Stimulated activated CD4-positive, alpha-beta T cell treated with anti-CD3 and anti-CD28 coated beads, Interleukin-15, amount 100 ng/mL, for 1 hour (primary cell): ENCODE measurements at places on chromosomes 16 and 17.

DNA sequence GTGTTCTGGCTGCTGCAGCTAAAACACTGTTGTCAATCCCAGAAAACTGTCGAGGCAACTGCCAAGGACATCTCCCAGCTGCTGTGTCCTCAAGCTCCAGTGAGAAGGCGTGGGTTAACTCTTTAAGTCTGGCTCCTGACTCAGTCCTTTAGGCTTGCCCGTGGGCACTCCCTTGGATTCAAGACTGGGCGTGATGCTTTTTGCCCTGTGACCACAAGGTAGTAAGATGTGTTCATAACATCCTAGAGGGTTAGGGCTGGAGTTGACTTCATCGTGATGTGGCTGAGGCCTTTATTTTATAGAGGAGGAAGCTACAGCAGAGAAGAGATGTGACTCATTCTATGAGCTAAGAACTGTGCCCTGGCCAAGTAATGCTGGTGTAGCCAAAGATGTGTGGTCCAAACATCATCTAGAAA is 50.9 kb upstream of the TEKT3 start:
- no peak for DNase-seq

GRCh38 chr16:1877804-1878203 is 5.8 kb upstream of the MEIOB start:
- DNase-seq = no peak

DNA sequence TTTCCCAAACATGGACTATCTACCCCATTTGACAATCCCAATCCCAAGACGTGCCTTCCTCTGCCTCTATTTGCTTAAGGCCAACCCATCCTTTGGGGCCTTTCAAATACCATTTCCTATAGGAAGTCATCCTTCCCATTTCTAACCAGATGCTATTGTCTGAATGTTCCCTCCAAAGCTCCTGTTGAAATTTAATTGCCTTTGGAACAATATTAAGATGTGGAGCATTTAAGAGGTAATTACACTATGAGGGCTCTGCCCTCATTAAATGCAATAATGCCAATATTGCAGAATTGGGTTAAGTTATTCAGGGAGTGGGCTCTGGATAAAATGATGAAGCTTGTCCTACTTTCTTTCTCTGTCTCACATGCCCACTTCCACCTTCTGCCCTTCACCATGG is 125.4 kb downstream of the ASIC2 start:
- no peak for DNase-seq

DNA sequence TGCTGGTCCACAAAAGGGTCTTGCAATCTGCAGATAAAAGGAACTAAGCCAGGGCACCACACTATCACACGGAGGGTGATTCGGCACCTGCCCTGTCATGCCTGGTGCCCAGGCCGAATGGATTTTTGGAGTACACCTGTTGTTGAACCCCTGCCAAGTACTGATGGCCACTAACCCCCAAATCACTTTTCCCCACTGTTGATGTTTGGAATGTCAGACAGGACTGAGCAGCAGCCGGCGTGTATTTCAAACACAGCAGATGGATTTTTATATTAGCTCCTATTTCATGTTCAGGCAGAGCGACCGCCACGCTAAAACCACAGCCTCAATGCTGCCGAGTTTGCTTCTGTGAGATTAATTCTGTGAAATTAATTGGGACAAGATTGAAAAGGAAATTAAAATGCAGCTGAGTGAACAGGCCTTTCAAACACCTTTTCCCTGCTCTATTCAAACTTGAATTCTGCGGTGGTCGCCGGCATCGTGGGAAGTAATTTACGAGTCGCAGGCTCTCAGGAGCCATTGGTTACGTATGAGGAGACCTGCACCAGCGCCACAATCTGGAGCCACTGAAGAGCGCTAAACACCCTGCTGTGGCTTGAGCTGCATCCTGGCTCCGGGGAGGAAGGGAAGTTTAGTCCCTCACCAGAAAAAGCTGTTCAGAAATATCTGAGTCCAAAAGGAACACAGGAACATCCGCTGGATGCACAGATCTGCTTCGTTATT is 48.5 kb downstream of the SNX11 start:
- DNase-seq = no peak

DNA sequence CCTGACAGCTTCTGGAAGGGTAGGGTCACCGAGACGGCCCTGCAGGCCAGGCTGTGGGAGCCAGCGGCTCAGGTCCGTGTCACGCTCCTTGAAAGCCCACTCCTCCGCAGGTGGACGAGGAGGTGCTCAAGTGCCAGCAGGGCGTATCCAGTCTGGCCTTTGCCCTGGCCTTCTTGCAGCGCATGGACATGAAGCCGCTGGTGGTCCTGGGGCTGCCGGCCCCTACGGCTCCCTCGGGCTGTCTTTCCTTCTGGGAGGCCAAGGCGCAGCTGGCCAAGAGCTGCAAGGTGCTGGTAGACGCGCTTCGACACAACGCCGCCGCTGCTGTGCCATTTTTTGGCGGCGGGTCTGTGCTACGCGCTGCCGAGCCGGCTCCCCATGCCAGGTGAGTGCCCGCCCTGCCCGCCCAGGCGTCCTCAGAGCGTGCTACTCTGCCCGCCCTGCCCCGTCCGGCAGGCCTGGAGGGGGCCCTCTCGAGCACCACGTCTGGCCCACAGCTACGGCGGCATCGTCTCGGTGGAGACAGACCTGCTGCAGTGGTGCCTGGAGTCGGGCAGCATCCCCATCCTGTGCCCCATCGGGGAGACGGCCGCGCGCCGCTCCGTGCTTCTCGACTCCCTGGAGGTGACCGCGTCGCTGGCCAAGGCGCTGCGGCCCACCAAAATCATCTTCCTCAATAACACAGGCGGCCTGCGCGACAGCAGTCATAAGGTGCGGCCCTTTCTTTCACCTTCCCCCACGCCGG is 1.3 kb downstream of the NAGS start:
- no peak for DNase-seq

GRCh38 chr17:70368011-70368410 is 198.7 kb downstream of the KCNJ2 start:
- DNase-seq = no peak

DNA sequence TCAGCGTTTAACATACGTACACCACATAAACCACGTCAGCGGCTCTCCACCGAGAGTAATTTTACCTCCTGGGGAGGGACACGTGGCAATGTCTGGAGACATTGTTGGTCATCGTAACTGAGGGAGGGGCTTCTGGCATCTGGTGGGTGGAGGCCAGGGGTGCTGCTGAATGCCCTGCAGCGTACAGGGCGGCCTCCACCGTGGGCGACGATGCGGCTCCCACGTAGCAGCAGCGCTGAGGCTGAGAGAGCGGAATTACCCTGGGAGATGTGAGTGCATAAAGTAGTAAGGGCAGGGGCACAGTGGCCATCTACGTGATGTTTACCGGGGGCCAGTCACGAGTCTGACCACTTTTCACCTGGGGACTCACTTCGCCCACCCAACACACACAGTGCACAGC is 212.4 kb downstream of the RBFOX3 start:
- DNase-seq = no peak

- no peak for DNase-seq
Measured at GRCh38 chr17:2508035-2508434, 3.7 kb downstream of the METTL16 start.

- no peak for DNase-seq
Measured at GRCh38 chr17:14331982-14332298, 31.1 kb downstream of the HS3ST3B1 start.

DNA sequence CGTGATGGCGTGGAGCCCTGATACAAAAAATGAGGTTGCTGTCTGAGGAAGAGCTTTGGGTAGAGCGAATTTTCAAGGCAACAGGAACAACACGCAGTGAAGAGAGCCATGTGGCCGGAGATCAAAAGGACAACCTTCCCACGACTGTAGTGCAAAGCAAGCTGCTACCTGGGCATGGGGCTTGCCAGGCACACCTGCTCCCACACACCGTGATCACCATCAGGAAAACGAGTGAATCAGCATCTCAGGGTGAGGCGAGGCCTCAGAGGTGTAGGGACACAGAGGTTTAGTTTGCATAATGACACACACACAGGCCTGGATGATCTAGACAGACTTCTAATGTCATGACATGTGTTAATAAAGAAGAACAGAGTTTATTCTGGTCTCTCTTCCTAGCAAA is 65.7 kb downstream of the PARN start:
- DNase-seq = no peak

- no peak for DNase-seq
Measured at GRCh38 chr17:17507465-17508011, 11.3 kb upstream of the RASD1 start.

- no peak for DNase-seq
Measured at GRCh38 chr16:4003166-4003565, 113.1 kb downstream of the ADCY9 start.

- no peak for DNase-seq
Measured at GRCh38 chr16:25155553-25156460, 44.3 kb downstream of the LCMT1 start.

DNA sequence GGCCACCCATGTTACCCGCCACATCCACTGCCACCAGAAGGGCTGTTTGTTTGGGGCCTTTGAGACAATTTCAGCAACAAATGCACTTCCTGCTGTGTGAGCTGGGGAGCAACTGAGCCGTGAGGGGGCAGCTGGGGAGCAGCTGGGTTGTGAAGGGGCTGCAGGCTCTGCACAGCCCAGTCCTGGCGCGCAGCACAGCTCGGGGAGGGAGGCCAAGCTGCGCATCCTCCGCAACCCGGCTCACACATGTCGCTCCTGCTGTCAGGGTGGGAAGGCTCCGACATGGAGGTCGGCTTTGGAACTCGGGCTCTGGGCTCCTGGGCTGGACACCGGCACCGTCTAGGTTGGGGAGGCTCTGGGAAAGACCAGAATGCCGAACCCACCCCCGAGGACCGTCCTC is 53.6 kb downstream of the CBFA2T3 start:
- no peak for DNase-seq

GRCh38 chr16:66205287-66206231 is 160.9 kb upstream of the CDH5 start:
- DNase-seq = no peak

GRCh38 chr17:43003542-43004172 is 2.9 kb upstream of the IFI35 start:
- no peak for DNase-seq

- no peak for DNase-seq
Measured at GRCh38 chr16:27111486-27111885, 44.8 kb downstream of the C16orf82 start.

DNA sequence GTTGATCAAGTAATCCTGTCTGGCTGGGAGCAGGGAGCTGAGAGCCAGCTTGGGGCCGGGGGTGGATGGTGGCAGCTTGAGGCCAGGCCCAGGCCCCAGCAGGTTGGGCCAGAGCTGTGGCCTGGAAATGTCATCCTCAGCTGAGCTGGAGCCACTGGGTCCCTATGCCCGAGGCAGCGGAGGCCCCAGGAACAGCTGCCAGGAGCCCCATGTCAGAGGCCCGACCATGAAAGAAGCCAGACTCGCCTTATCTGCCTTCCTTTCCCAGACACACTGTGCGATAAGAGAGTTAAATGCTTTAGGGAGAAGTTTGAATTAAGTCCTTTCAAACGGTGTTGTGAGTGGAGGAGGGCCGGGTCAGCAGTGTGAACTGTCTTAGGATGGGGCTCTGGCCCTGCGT is 3.5 kb downstream of the SMTNL2 start:
- DNase-seq = no peak

DNA sequence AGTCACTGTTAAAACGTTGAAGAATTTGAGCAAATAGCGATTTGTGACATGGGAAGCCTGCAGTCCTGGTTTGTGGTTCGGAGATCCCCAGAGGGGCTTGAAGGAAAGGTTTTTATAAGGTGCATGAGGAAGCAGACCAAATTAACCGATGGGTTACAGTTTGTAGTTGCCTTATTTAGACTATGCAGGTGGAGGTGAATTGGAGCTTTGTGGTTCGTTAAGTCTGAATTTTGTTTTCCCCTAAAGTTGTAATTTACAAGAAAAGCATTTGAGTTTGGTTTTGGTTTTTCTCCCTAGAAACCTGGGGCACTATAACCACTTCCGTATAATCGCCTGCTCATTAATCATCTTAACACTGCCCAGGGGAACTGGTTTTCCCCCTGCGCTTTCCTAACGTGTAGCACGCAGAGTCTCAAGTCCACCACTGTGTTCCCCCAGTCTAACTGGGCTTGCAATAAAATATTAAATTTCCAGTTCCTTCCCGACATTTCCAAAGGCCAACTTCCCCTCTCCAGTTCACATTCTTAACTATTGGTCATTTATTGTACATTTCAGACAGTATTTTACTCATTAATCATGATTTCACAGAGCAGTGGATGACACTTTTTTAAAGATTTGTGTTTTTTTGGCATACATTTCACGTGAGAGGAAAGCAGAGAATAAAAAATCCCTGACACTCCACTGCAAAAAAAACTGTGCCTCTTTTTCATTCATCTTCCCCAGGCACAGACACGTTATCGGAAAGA is 932 bp downstream of the ZNF267 start:
- no peak for DNase-seq

DNA sequence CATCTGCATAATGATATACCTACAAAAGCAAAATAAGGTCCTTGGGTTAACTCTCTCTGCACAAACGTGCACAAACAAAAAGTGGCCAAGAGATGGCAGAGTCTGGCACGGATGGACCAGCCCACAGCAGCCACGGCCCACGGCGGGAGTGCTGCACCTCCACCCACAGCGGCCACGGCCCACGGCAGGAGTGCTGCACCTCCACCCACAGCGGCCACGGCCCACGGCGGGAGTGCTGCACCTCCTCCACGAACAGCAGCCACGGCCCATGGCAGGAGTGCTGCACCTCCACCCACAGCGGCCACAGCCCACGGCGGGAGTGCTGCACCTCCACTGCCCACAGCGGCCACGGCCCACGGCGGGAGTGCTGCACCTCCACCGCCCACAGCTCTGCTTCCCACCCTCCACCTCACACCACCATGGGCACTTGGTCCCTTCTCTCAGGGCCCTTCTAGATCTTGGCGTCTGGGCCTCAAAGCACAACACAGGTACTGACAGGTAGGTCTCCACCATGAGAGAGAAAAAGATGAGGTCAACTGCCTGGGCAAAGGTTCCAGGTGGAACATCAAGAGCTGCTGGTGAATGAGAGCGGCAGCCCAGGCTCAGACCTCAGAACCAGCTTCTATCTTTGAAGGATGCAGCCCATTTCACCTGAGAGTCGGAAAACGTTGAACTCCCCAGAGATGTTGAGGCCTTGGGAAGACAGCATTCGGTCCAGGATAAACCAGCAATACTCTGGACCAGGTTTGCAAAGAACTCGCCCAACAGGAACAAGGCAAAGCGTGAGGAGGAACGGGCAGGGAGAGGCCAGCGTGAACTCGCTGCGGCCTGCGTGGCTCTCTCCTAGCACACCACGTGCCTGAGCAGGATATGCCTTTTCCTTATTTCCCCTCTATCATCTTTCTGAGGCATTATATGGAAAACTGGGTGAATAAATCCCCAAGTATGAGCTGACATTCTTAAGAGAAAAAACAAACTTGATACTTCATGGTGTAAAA is 124.5 kb downstream of the ZNF778 start:
- DNase-seq = no peak
